ENCODE measurements at places on chromosomes 4 and X. TPM values are rescaled to one million over a fixed set of nuclear protein-coding genes. Genes with fewer than 3 reads are reported as not detected.

- DNase-seq = no peak
These were observed 630.1 kb upstream of the EPHA5 start for GRCh38 chr4:66300336-66300934.

DNA sequence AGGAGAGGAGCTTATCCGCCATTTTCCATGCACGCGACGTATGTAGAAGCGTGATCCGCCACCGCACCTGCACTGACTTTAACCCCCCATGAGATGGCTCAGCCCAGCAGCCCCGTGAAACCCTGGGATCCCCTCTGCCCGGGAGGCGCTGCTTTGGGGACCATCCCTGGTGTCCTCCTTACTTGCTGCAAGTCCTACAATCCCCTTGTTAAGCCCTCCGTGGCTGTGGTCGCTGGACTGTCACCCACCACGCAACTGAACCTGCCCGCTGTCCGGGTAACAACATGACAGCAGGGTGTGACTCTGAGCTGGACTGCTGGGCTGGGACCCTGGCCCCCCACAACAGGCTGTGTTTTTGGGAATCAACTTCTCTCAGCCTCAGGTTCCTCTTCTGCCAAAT, 44.7 kb upstream of the MAN2B2 start:
- no peak for DNase-seq

GRCh38 chr4:113435893-113436292, 325.6 kb downstream of the CAMK2D start:
- peak; percentile 87 for DNase-seq

DNA sequence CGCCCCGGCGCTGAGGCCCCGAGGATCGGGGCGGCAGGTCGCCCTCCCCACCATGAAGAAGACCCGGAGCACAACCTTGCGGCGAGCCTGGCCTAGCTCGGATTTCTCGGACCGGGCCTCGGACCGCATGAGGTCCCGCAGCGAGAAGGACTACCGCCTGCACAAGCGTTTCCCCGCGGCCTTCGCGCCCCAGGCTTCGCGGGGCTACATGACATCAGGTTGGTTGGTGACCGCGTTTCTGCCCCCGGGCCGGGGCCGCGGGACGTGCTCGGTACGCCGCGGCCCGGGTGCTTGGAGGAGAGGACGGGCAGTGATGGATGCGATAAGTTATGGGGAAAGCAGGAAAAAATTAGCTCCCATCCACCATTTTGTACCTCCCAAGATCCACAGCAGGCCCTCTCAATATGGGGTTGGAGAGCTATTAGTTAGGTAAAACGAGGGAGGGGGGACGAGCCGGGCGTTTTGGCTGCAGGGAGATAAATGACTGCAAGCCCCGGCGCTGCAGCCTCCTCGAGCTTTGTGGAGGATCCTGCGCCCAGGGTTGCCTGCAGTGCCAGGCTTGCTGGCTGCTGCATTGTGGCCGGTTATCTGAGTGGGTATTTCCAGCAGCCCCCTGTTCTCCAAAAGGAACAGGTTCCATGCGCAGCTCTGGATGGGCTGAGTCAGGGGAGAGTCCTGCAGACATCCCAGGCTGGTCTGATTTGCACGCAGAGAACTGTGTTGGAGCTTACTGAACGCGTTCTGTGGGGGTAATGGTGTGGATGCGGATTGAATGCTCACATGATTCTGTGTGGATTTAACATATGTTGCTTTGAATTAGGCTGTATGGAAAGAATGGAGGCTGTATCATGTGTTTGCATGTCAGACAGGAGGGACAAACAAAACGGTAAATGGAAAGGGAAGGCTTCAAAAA, 1.9 kb downstream of the STOX2 start:
- DNase-seq = no peak

- peak; percentile 52 for DNase-seq
These were observed 39.5 kb downstream of the PCYT1B start for GRCh38 chrX:24607616-24608015.

- no peak for DNase-seq
These were observed 1316.9 kb upstream of the TENM3 start for GRCh38 chr4:180926277-180926676.

GRCh38 chr4:105937759-105938158, 42.5 kb downstream of the NPNT start:
- no peak for DNase-seq

IQCM gene
- total RNA-seq = not detected

ATP5ME gene
- 72.5 TPM for total RNA-seq

TAF9B gene
- 41.5 TPM for total RNA-seq

- no peak for DNase-seq
These were observed 12.4 kb upstream of the NAP1L5 start for GRCh38 chr4:88709989-88710388.

DNA sequence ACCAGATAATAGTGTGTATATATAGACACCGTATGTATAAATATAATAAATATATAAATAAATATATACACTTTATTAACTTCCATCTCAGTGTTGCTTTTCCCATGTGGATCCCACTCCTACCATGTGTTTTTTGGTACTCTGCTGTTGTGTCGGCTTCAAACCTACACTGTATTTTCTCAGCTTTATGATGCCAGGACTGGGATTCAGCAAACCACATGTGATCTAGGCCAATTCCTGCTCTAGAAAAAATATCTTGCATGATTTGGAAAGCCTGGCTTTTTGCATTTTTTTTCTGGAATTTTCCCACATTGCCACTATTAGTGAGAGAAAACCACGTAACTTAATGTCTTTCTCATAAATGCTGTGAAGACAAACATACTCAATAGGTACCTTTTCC, 55.8 kb downstream of the POLR2B start:
- DNase-seq = no peak

DNA sequence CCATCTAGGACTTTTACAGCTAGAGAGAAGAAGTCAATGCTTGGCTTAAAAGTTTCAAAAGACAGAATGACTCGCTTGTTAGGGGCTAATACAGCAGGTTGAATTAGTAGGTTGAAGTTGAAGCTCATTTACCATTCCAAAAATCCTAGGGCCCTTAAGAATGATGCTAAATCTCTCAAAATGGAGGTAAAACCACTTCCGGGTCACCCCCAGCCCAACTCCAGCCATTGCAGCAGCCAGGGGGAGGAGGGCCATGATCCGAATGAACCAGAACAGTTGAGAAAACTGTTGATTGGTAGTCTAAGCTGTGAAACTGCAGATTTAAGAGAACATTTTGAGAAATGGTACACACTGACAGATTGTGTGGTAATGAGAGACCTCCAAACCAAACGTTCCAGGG, 245.4 kb downstream of the HNRNPD start:
- DNase-seq = no peak

DNA sequence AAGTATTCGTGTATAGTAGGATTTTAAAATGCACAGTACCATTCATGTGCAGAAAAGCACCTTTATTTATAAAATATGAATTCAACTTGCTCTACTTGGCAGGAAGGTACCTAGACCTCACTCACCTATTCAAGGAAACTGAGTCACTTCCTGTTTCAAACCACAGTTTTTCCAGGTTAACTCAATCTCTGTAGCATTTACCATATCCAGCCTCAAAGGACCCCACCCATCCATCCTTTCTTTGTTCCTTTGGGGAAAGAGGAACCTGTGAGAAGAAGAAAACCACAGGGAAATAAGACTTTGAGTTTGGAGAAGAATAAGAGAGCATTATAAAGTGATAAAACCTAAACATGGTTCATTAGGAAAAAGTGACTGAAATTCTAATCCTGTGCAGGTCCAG, 250.7 kb downstream of the CBR4 start:
- no peak for DNase-seq

GRCh38 chrX:8720136-8720535, 11.8 kb downstream of the ANOS1 start:
- no peak for DNase-seq

DNA sequence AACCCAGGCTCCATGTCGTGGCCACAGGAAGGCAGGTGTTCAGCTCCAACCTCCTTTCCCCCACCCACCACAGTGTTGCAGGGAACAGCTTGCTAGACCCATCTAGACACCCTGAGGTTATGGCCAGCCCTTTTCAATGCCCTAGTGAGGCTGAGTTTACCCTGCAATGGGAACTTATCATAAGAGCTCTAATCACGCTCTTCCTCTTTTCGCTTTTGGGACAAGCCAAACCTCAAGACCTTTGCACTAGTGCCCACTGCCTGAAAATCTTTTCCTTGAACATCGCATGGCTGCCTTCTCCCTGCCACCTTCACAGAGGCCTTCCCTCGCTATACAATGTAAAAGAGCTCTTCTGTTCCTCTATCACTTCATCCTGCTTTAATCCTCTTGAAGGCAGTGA, 2.4 kb upstream of the FGFBP2 start:
- DNase-seq = no peak

- DNase-seq = peak; percentile 55
These were observed 30.1 kb downstream of the ADGRA3 start for GRCh38 chr4:22485737-22486136.

- DNase-seq = peak; percentile 16
These were observed 89.3 kb downstream of the RLIM start for GRCh38 chrX:74525116-74525515.
